ENCODE measurements at places on chromosomes 13 and 19. TPM values are rescaled to one million over a fixed set of nuclear protein-coding genes. Genes with fewer than 3 reads are reported as not detected.
A peak's percentile ranks its signal among the peaks of the same experiment; 100 is the strongest.

GRCh38 chr13:20608438-20609020, 41.6 kb downstream of the IFT88 start:
- H3K4me3 ChIP-seq: no peak overlapping the region
- no peak overlapping the region for H3K27ac ChIP-seq
- H3K36me3 ChIP-seq: peaks cover 37% of the 10 kb centered on the region

The FBXW9 gene
- total RNA-seq: 3.9 TPM

The URAD gene
- total RNA-seq: not detected

GRCh38 chr19:12937093-12937926, 1.1 kb upstream of the CALR start:
- peak overlapping the region; percentile 69 for H3K4me3 ChIP-seq
- DNase-seq: peak; percentile 67
- H3K36me3 ChIP-seq: peaks cover 30% of the 10 kb centered on the region
- peaks cover 42% of the 10 kb centered on the region for H3K4me1 ChIP-seq
- H3K27ac ChIP-seq: peak overlapping the region; percentile 83
- H3K27me3 ChIP-seq: no peaks in the 10 kb centered on the region

GRCh38 chr19:16417660-16418596, 53.8 kb downstream of the EPS15L1 start:
- no peak overlapping the region for H3K4me3 ChIP-seq
- H3K4me1 ChIP-seq: peaks cover 7% of the 10 kb centered on the region
- H3K27ac ChIP-seq: no peak overlapping the region

The HIPK4 gene
- 0.13 TPM for total RNA-seq

DNA sequence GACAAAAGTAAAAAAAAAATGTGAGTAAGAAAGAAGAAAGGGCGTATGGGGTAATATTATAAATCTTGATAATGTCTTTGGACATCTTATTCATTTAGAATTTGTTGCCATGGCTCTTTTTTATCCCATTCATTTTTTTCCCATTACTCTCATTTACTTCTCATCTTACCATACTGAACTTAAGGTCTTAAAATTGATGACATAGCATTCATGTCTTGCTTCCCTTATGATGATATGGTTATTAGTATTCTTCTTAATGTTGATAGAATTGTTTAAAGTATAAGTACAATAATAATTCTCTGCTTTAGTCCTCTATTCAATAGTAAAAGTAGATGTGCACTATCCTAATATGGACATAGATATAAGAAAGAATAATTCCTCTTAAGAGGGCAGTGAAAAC, 204.1 kb upstream of the KLF12 start:
- no peaks in the 10 kb centered on the region for H3K36me3 ChIP-seq
- H3K4me1 ChIP-seq: no peaks in the 10 kb centered on the region
- DNase-seq: no peak
- no peak overlapping the region for H3K4me3 ChIP-seq
- H3K27me3 ChIP-seq: no peaks in the 10 kb centered on the region

DNA sequence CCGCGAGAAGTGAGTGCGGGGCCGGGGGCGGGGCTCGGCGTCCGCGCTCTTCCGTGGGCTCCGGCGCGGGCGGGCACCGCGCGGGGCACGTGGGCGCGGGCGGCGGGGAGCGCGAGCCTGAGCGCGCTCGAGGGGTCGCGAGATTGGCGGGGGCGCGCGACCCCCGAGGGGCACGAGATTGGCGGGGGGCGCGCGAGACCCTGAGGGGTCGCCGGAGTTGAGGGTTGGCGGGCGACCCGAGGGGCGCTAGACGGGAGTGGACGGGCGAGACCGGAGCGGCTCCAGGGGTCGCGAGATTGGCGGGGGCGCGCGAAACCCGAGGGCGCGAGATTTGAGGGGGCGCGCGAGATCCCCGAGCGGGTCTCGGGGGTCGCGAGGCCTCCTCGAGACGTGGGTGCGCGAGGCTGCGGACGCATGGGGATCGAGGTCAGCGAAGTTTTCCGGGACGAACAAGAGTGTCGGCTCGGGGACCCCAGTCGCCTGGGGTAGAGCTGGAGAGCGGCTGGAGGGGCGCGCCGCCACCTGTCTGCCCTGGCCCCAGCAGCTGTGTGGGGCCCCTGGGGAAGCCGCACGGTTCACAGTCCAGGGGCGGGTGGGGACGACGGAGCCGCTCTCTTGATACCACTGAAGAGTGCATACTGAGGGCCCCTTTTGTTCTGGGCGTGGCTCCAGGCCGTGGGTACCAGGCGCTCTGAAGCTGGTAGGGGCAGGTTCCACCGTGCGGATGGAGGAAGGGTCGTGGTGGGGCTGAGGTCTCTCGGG, 682 bp downstream of the SSBP4 start:
- peak; percentile 69 for DNase-seq
- H3K4me1 ChIP-seq: peaks cover 89% of the 10 kb centered on the region
- H3K27ac ChIP-seq: peak overlapping the region; percentile 77
- peaks cover 7% of the 10 kb centered on the region for H3K36me3 ChIP-seq
- H3K27me3 ChIP-seq: peaks cover 2% of the 10 kb centered on the region

DNA sequence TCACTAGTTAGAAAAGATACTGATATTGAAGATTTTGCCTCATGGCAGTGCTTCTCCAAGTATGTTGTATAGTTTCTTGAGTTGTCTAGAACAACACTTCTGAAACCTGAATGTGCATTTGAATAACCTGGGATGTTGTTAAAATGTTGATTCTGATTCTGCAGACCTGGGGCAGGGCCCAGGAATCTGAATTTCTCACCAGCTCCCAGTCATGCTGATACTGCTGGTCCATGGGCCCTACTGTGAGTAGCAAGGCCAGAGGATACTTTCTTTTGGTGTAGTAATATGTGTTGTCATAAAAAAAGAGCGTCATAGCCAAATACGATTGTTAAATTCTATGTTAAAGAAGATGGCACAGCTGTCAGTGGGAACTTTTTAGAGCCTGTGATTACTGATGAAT, 41.6 kb upstream of the C1QTNF9 start:
- no peaks in the 10 kb centered on the region for H3K36me3 ChIP-seq
- H3K4me1 ChIP-seq: peaks cover 18% of the 10 kb centered on the region
- DNase-seq: no peak

DNA sequence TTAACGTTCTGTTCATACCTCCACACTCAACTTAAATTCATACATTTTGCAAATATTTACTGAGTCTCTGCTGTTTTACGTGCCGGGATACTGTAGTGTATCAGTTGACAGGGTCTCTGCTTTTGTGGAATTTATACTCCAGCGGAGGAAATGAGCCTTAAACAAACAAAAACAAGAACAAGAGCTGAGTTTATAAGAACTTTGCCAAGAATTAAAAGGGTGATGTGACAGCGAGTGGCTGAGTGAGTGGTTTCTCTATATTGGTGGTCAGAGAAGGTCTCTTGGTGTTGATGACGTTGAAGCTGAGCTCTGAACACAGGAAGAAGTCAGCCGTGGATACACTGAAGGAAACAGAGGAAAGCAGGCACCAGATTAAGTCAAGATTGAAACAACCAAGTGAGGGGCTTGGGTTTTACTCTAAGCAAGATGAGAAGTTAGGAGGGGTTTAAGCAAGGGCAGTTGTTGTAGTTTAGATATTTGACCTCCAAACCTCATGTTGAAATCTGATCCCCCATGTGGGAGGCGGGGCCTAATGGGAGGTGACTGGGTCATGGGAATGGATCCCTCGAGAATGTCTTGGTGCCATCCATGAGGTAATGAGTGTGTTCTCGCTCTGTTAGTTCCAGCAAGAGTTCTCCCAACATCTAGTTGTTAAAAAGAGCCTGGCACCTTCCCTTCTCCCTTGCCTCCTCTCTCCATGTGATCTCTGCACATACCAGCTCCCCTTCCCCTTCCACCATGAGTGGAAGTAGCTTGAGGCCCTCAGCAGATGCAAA, 248.3 kb downstream of the DCLK1 start:
- no peaks in the 10 kb centered on the region for H3K27me3 ChIP-seq
- DNase-seq: no peak
- peaks cover 10% of the 10 kb centered on the region for H3K36me3 ChIP-seq
- no peak overlapping the region for H3K27ac ChIP-seq
- H3K4me3 ChIP-seq: no peak overlapping the region
- peaks cover 13% of the 10 kb centered on the region for H3K4me1 ChIP-seq

The DPF1 gene
- total RNA-seq: 2.0 TPM

The RHPN2 gene
- total RNA-seq: 1.3 TPM

DNA sequence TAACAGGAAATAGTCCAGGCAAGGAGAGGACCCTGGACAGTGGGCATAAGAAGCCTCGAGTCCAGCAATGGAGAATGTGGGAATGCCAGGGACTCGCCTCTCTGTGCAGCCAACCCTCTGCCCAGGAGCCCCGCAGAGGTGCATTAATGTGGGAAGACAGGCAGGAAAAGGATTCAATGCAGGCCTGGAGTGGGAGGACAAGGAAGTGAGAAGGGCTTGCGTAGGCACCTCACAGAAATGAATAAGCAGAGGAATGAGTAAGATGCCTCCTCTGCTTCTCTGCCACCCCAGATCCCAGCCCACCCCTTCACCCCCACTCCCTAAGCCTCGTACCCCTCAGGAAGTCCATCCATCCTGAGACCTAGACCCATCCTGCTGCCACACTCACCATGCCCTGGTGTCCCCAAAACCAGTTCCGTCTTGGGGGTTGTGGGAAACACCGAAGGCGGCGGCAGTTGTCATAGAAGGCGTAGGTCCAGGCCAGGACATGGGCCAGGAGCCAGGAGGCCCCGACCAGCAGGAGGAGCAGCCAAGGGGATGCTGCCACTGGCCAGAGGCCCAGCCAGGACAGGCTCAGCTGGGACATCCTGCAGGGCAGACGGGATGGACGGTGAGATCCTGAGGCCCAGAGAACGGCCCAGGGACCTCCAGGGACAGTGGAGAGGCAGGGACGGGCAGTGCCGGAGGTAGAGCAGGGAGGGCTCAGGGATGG, 692 bp downstream of the CYP4F2 start:
- no peak overlapping the region for H3K27ac ChIP-seq
- no peak for DNase-seq
- peaks cover 17% of the 10 kb centered on the region for H3K27me3 ChIP-seq

GRCh38 chr19:33670398-33670797, 48.6 kb downstream of the CHST8 start:
- no peak overlapping the region for H3K27ac ChIP-seq
- no peaks in the 10 kb centered on the region for H3K4me1 ChIP-seq
- peaks cover 6% of the 10 kb centered on the region for H3K27me3 ChIP-seq
- H3K36me3 ChIP-seq: no peaks in the 10 kb centered on the region
- no peak overlapping the region for H3K4me3 ChIP-seq

- H3K27ac ChIP-seq: peak overlapping the region; percentile 90
- peaks cover 77% of the 10 kb centered on the region for H3K4me1 ChIP-seq
- H3K36me3 ChIP-seq: peaks cover 11% of the 10 kb centered on the region
- H3K4me3 ChIP-seq: no peak overlapping the region
- H3K27me3 ChIP-seq: no peaks in the 10 kb centered on the region
Measured at GRCh38 chr19:56111601-56112312, 9.3 kb downstream of the ZNF787 start.

The HS6ST3 gene
- 0.80 TPM for total RNA-seq

DNA sequence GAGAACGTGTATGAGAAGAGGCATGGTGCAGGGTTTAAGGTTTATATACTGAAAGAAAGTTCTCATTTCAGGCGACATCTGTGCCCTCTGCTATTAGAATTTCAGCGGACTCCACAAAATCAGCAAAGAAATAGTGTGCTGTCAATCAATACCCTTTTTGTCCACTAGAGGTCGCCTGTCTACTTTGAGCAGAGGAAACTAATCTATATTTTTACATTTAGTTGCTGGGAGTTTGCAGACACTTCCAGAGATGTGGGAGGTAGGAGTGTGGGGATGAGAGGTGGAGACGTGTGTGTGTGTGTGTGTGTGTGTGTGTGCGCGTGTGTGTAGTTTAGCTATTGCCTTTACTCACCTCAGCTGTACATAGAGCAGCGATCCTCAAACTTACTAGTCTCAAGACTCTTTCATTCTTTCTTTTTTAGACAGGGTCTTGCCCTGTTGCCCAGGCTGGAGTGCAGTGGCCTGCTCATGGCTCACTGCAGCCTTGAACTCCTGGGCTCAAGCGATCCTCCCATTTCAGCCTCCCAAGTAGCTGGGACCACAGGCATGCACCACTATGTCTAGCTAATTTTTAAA, 9.7 kb downstream of the INAFM1 start:
- no peaks in the 10 kb centered on the region for H3K27me3 ChIP-seq
- peaks cover 6% of the 10 kb centered on the region for H3K4me1 ChIP-seq
- peak; percentile 75 for DNase-seq
- no peak overlapping the region for H3K27ac ChIP-seq

- no peak for DNase-seq
- no peaks in the 10 kb centered on the region for H3K36me3 ChIP-seq
- peaks cover 4% of the 10 kb centered on the region for H3K4me1 ChIP-seq
- H3K27me3 ChIP-seq: no peaks in the 10 kb centered on the region
- peak overlapping the region; percentile 31 for H3K27ac ChIP-seq
Measured at GRCh38 chr13:41709511-41709910, 251.4 kb downstream of the VWA8 start.

DNA sequence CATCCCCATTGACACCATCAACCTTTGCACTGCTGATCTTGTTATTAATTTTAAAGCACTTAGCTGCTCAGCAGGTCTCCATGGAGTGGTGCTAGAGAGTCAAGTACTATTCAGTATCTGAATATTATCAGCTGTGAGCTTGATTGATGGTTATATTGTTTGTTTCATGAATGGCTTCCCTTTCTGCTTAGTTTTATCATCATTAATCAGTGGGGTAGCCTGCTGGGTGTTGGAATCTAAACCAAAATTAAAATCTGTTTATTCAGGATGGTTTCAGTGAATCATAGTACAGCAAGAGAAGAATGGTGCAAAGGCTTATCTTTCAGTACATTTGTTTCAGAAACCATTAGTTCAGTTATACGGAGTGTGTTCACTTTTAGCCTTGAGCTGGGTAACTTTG, 42.5 kb upstream of the SCEL start:
- H3K27ac ChIP-seq: no peak overlapping the region
- H3K27me3 ChIP-seq: no peaks in the 10 kb centered on the region
- DNase-seq: peak; percentile 32
- no peaks in the 10 kb centered on the region for H3K36me3 ChIP-seq

The ZNF610 gene
- total RNA-seq: 4.3 TPM

DNA sequence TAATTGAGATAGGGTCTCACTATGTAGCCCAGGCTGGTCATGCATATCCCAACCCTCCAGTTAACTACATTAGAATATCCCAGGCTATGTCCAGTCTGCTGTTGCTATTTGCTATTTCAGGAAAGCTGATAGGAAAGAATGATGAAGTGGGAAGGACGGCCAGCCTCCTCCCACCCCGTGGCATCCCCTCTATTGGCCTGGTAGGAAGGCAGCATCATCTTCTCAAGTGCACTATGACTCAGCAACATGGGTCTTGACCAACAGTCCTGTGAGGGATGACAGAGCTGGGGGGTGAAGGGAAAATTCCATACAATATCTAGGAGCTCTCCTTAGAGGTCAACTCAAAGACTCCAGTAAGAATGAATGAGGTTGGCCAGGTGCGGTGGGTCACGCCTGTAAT, 48.0 kb upstream of the ABCC4 start:
- H3K4me3 ChIP-seq: no peak overlapping the region
- H3K27ac ChIP-seq: no peak overlapping the region
- H3K27me3 ChIP-seq: no peaks in the 10 kb centered on the region
- H3K4me1 ChIP-seq: no peaks in the 10 kb centered on the region
- H3K36me3 ChIP-seq: no peaks in the 10 kb centered on the region
- no peak for DNase-seq
